Activated naive CD4-positive, alpha-beta T cell treated with anti-CD3 and anti-CD28 coated beads for 36 hours (primary cell): ENCODE measurements at places on chromosomes 16 and 17.

- no peak for DNase-seq
Measured at GRCh38 chr16:57981636-57982035, 10.7 kb upstream of the CNGB1 start.

- DNase-seq = peak; percentile 32
Measured at GRCh38 chr16:31477220-31478216, 5.4 kb upstream of the SLC5A2 start.

GRCh38 chr17:38981636-38982035 is 14.4 kb upstream of the FBXO47 start:
- DNase-seq = no peak

- DNase-seq = no peak
Measured at GRCh38 chr17:40460604-40460967, 17.3 kb downstream of the IGFBP4 start.

DNA sequence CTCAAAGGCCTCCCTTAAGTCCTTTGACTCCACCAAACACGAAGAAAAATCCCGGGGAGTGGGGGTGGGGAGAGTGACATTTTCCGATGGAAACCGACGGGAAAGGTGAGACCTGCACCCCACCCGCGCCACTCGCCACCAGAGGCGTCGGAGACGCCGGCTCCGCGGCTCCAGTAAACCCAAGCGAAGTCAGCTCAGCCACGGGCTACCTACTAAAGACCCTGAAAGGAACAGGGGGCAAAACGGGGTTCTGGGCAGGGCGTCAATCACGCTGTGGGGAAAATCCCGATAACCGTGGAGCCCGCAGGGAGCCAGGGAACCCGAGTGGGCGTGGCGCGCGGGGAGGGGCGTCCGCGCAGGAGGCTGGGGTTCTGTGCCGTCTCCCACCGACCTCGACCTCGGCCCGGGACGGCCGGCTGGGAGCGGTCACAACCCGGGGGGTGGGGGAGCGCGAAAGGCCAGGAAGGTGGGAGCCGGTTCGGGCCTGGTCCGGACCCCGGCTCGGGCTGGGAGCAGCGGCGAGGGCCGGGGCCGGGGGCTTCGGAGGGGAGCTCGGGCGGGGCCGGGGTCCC is 565 bp downstream of the WDR45B start:
- peak; percentile 47 for DNase-seq

DNA sequence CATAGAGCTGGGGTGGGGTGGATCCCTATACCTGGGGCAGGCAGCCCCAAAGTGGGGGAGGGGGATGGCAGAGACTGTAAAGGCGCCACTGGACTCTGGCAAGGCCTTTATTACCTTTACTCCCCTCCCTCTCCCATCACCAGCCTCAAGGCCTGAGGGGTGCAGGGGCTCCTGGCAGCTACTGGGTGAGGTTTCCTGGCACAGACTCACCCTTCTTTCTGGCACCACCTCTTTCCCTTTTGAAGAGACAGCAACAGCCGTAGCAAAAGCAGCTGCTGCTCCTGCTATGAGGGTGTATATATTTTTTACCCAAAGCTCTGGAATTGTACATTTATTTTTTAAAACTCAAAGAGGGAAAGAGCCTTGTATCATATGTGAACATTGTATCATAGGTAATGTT is 17.6 kb downstream of the RAPGEFL1 start:
- no peak for DNase-seq

DNA sequence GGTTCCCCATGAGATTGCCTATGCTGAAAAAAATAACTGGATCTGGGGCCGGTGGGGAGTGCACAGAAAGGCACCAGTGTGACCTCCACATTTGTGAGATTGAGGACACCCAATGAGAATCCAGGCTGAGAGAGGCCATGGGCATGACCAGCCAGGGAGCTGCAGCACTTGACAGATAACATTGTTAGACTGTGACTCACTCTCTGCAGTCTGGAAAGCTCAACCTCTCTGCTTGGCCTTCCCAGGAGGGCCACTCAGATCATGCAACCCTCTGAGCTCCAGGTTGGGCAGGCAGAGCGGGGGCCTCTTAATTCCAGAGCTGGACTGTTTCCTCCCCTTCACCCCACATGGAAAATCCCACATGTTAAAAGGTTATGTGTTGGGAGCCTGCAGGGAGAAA is 30.1 kb downstream of the FZD2 start:
- no peak for DNase-seq

DNA sequence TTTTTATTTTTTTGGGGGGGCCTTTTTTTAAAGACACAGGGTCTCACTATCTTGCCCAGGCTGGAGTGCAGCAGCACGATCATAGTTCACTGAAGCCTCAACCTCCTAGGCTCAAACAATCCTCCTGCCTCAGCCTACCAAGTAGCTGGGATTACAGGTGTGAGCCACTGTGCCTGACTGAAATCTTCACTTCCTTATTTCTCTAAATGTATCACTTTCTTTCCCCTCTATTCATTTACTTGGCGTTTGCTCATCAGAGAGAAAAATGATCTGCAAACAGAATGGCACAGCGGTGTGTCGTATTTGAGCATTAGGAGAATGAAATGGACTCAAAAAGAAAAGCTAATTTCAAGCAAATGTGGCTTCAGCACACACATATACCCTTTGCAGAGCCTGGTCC is 44.3 kb upstream of the CDH5 start:
- no peak for DNase-seq

DNA sequence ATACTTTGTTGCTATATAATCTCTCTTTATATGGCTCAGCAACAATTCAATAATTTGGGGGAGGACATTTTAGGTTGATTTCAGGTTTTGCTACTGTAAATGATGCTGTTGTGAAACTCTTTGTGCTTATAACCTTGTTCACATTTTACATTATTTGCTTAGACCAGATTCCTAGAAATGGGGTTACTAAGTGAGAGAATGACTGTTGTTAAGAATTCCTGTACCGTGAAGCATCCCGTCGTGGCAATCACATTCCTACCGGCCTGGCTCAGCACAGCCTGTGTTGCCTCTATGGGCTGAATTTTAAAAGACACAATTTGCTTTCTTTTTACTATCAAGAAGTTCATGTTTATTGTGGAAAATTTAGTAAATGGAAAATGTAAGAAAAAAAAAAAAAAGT is 31.4 kb downstream of the B9D1 start:
- DNase-seq = no peak
